ENCODE measurements at places on chromosomes 1 and 21.

- DNase-seq = no peak
These were observed 2.0 kb downstream of the LRRC7 start for GRCh38 chr1:69569576-69570328.

GRCh38 chr1:187788718-187789117, 960.0 kb downstream of the PLA2G4A start:
- no peak for DNase-seq

- DNase-seq = no peak
These were observed 43.9 kb upstream of the TACSTD2 start for GRCh38 chr1:58620926-58621325.

- DNase-seq = no peak
These were observed 423 bp downstream of the URB1 start for GRCh38 chr21:32392299-32392879.

DNA sequence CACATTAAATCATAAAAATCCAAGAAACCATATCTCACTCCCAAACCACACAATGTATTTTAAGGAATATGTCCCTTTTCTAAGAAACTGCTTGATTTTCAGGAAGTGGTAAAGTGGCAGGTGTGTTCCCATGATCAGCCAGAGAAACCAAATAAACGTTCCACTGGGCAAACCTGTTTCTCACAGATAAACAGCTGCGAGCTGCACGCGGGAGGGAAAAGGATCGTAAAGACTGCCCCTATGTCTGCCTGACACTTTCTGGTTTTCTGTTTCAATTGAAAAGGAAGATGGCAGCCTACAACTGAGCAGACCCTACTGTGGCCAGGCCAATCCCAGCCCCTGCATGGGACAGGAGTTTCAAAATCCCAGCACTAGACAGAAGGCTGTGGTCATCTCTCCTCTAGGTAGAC, 36.6 kb downstream of the HIVEP3 start:
- DNase-seq = no peak

DNA sequence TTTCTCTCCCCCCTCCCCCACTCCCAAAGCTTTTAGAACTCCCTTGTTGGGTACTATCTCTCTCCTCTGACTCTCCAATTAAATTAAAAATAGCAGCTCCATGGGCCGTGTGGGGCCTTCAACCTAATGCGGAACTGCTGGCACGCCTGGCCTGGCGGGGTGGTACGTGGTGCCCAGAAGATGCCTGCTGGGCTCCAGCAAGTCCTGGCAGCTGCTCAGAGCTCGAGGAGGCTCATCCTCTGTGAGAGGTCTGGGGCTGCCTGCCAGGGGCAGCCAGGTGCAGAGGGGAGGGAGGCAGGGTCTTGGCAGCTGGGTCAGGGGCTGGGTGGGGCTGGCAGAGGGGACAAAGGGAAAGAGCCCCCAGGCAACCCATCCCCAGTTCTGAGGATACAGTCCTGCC, 74.4 kb downstream of the ACTL8 start:
- DNase-seq = no peak

GRCh38 chr1:98323388-98323787, 338.1 kb upstream of the SNX7 start:
- peak; percentile 56 for DNase-seq

- no peak for DNase-seq
These were observed 22.7 kb upstream of the PIK3CD start for GRCh38 chr1:9628541-9629444.

- DNase-seq = no peak
These were observed 130.4 kb upstream of the DNAH14 start for GRCh38 chr1:224799083-224799482.

DNA sequence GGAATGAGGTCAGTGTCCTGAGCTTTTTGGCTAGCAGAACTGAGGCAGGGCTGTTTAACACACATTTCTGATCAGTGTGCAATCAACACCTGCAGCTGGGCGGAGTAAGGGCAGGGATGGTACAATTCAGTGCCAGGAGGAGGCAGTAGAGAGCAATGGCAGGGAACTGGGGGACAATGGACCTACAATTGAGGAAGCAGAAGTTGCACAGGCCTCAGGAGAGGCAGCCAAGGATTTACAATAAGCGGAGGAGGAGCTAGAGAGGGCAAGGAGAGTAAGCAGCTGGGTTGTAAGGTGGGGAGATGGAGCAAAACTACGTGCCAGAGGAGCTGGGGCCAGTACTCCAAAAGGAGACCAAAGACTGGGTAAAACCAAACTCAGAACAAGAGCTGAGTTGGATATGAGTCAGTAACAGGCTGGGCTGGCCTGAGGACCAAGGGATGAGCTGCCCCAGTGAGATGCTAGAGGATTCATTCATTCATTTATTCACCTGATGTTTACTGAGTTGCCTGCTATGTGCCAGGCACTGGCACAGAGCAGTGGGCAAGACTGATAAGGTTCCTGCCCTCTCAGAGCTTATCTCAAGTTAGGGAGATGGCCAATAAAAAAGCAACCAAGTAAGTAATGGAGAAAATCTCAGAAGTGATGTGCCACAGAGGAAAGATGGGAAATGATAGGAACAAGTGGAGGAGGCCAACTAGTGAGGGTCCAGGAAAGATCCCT, 10.4 kb upstream of the GALE start:
- no peak for DNase-seq

DNA sequence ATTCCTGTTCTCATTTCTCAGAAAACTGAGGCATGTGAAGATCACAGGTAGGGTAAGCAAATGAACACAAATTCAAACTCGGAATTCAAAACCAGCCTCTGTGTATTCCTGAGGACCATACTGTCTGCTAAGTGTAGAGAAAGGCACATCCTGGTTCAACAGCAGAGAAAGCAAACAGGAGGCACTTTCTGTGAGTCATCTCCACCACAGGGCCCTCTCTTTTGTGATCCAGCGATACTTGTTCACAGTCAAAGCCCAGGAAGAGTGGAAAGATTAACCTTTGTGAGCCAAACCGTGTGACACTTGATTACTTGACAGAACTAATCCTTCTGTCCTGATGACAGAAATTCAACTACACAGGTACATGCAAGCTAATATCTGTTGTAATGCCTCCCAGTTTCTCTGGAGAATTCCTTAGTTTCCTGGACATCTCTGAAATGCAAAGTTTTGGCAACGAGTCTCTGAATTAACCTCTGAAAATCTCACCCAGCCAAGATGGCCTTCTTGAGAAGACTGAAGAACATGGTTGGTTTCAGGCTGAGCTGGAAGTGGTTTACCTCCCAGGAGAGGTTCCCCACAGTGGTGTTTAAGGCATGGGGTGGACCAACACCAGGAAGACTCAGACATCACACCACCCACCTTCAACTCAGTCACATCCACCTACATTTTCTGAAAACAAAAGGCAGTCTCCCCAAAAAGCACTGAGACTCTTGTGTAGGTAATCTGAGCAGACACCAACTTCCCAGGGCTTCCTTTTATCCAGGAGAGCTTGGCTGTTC, 98.2 kb upstream of the ERG start:
- DNase-seq = no peak

- DNase-seq = no peak
These were observed 182.3 kb upstream of the GREM2 start for GRCh38 chr1:240794046-240794843.

Measured in LoVo (cell line).